Stimulated activated CD4-positive, alpha-beta T cell treated with anti-CD3 and anti-CD28 coated beads, Interleukin-12 subunit alpha, Interleukin-12 subunit beta, amount 100 ng/mL, for 24 hours (primary cell): ENCODE measurements at places on chromosomes 6 and 20.

- DNase-seq: no peak
Measured at GRCh38 chr6:37979392-37980221, 160.1 kb downstream of the ZFAND3 start.

DNA sequence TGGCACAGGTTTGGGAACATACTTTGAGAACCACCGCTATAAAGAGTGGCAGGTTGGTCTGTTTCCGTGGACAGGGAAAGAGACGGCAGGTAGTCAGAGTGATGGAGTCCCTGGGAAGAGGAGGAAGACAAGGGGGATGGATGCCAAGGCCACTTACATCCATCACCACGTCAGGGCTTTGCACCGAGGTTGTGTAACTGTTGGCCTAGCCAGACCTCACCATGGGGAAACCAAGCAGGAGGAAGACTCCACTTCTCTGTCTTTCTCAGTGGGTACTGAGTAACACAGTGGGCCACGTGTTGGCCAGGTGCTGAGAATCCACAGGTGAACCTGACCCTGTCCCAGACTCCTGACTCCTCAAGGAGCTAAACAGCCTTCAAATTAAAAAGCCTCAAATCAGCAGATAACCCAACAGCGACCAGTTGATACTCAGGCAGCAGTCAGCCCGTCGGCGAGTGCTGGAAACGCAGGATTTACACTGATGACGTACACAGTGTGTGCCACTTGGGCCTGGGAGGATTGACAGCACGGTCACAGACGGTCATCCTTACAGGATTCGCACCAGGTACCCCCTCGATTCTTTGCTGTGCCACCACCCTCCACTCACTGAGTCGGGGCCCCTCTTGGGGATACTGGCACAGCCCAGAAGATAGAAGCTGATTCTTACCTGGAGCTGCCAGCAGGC, 134.6 kb upstream of the SNX9 start:
- no peak for DNase-seq

- no peak for DNase-seq
Measured at GRCh38 chr6:125759184-125759902, 9.9 kb downstream of the HEY2 start.

GRCh38 chr20:11128220-11128718, 454.5 kb upstream of the JAG1 start:
- no peak for DNase-seq

DNA sequence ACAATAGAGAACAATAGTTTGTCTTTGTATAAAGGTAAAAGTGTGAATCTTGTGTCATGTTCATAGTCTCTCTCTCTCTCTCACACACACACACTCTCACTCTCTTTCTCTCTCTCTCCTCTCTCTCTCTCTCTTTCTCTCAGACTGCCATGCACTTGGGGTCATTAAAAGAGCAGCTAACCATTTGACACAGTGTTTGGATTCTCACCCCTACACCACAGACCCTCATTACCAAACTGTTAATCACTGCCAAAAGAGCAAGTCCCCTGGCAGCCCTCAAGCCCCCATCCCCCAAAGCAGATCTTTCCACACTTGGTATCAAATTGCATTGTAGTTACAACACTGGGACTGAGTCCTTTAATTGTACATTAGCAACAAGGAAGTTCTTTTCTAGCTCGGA, 305.8 kb upstream of the RSPO3 start:
- no peak for DNase-seq

- no peak for DNase-seq
Measured at GRCh38 chr6:6843057-6843627, 254.6 kb downstream of the LY86 start.

GRCh38 chr6:107911692-107912091, 46.3 kb downstream of the SEC63 start:
- no peak for DNase-seq

GRCh38 chr6:158293122-158293521, 19.1 kb upstream of the TULP4 start:
- DNase-seq: no peak

DNA sequence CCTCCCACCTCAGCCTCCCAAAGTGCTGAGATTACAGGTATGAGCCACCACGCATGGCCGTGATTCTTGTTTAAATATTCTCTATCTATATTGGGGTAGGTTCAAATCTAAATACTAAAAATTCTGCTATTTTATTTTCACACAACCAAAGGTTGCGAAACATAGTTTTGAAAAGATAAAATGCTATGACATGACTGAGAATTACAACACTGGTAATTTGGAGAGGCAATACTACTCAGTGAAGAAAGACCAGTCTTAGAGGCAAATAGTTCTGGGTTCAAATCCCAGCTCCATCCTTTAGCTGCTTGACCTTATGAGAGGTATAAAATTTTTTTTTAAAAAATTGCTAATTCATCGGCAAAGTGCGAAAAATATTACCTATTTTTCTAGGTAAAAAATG, 137.0 kb upstream of the PREP start:
- DNase-seq: no peak
